WTC11 (cell line): ENCODE measurements at places on chromosomes 2 and 18. TPM values are rescaled to one million over a fixed set of nuclear protein-coding genes. Genes with fewer than 3 reads are reported as not detected.
A peak's percentile ranks its signal among the peaks of the same experiment; 100 is the strongest.

CD8B2 gene
- 0.09 TPM in 1 of 3 replicates, not detected in the others for total RNA-seq

CFAP53 gene
- total RNA-seq: 0.26 to 0.27 TPM (median 0.27 TPM) in 3 replicates

DNA sequence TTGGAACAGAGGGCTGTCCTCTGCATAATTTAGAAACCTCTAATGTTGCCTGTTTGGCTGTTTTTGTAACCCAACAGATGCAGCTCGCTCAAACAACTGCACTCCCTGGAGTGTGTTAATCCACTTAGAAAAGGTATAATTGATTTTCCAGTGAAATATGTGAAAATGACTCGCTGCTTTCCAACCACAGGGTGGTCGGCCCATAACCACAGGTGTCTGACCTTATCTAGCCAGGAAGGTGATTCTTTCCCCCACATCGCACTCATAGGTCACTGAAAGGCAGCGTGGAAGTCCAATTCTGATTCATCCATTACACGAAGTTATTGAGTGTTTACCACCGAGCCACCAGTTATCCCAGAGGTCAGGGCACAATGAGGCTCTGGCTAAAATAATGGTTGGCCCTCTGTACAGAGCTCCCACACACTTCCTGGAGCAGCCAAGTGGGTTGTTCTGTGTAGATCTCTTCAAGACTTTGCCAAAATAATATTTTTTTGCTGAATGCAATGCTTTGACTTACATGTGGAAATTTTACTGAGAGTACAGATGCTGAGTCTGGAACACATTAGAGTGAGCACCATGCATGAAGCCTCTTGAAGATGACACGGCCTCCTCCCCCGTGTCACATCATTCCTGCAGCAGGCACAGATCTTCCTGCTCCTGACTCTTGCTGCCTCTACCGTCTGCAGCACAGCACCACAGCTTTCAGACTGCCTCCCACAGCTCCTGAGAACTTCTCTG lies 396.2 kb downstream of the ZNF516 start:
- no peaks in the 10 kb centered on the region for H3K27me3 ChIP-seq
- H3K4me3 ChIP-seq: no peak overlapping the region
- no peak overlapping the region for H3K27ac ChIP-seq
- no peak for DNase-seq
- H3K4me1 ChIP-seq: peaks cover 8% of the 10 kb centered on the region
- peaks cover 15% of the 10 kb centered on the region for H3K36me3 ChIP-seq

KATNAL2 gene
- total RNA-seq: 9.9 to 12.1 TPM (median 11.7 TPM) in 3 replicates

UGT1A8 gene
- 0.11 to 0.13 TPM in 2 of 3 replicates, not detected in the other for total RNA-seq

CABYR gene
- 12.9 to 19.3 TPM (median 16.1 TPM) in 3 replicates for total RNA-seq

TNS1 gene
- total RNA-seq: 4.2 to 5.4 TPM (median 4.5 TPM) in 3 replicates

DOK6 gene
- 0.48 to 4.1 TPM (median 2.5 TPM) in 3 replicates for total RNA-seq

CCDC102B gene
- total RNA-seq: 3.1 to 5.1 TPM (median 3.2 TPM) in 3 replicates

DNA sequence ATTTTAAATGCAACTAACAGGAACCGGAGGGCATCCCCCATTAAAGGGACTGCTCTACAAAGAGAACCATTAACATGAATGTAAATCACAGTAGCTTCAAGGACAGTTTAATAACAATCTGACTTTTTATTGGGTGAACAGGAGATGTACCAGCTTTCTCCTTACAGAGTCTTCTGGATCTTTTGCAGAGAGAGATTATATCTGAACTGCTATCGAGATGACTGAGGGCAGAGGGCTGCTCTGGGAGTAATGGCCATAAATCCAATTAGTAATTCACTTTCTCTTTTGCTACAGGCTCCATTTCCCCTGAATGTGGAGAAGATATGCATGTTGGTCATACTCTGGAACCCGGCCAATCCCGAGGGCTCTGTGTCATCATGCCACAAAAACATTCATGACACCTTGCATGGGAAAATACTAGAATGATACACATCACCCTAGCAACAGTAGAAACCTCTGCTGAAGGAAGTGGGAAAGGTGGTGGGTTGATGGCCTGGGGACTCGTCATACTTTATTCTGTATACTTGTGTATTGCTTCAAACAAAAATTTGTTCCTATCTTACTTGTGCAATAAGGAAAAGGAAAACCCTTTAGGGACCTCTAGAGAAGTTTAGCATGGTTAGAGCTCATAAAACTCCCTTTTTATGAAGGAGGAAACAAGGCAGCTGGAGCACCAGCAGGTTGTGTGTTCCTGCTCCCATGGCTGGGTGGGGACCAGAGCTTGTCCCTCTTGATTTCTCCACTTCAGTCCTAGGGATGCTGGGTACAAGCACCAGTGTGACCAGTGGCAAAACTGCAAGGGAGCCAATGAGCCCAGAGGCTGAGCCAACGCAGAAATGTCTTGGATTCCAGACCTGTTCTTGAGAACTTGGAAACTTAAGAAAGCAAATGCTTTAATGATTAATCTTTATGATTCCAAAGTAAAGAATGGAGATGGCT lies 26.0 kb downstream of the CTAGE1 start:
- 0 out of 2 replicates have a peak, but pooled peaks cover 5% of the 10 kb centered on the region for H3K4me1 ChIP-seq
- no peaks in the 10 kb centered on the region for H3K27me3 ChIP-seq
- DNase-seq: no peak
- no peak overlapping the region for H3K27ac ChIP-seq

DNA sequence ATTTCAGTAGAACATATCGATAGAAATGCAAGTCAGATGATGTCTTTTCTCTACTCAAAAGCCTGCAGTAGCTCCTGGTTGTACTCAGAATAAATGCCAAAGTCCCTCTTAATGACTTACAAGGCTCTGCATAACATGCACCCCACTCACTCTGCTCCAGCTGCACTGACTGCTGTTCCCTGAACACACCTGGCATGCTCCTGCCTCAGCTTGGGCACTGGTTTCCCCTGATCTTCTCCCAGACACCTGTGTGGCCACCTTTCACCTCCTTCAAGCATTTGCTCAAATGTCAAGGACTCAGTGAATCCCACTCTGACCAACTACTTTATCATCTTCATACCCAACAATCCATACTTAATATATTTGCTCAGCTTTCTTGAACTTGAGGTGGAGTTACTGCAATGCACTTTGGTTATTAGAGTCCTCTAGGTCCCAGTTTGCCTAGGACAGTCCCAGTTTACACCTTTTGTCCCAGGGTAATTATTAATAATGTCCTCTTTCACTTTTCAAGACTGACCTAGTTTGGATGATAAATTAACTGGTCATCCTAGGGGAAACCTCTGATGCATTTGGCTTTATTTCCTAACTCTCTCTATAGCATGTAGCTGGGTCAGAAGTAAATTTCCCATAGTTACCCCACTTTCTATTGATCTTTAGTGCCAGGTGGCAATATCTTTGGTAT lies 44.1 kb downstream of the ACAA2 start:
- no peak overlapping the region for H3K27ac ChIP-seq
- no peak overlapping the region for H3K4me3 ChIP-seq
- peaks cover 10% of the 10 kb centered on the region for H3K4me1 ChIP-seq
- H3K36me3 ChIP-seq: no peaks in the 10 kb centered on the region

RIT2 gene
- total RNA-seq: 0.64 to 1.5 TPM (median 1.4 TPM) in 3 replicates

DSC2 gene
- 27.0 to 29.8 TPM (median 28.3 TPM) in 3 replicates for total RNA-seq

- peak; percentile 85 for DNase-seq
- H3K36me3 ChIP-seq: no peaks in the 10 kb centered on the region
- no peak overlapping the region for H3K4me3 ChIP-seq
- no peaks in the 10 kb centered on the region; the same call in 1 of the 2 replicates for H3K27me3 ChIP-seq
- H3K27ac ChIP-seq: no peak overlapping the region
Measured at GRCh38 chr2:219997341-219997851, 370.0 kb downstream of the SLC4A3 start.

- H3K27ac ChIP-seq: no peak overlapping the region
- H3K4me1 ChIP-seq: no peaks in the 10 kb centered on the region
- DNase-seq: no peak
- no peaks in the 10 kb centered on the region for H3K27me3 ChIP-seq
Measured at GRCh38 chr2:225597911-225598310, 198.4 kb downstream of the NYAP2 start.

DNA sequence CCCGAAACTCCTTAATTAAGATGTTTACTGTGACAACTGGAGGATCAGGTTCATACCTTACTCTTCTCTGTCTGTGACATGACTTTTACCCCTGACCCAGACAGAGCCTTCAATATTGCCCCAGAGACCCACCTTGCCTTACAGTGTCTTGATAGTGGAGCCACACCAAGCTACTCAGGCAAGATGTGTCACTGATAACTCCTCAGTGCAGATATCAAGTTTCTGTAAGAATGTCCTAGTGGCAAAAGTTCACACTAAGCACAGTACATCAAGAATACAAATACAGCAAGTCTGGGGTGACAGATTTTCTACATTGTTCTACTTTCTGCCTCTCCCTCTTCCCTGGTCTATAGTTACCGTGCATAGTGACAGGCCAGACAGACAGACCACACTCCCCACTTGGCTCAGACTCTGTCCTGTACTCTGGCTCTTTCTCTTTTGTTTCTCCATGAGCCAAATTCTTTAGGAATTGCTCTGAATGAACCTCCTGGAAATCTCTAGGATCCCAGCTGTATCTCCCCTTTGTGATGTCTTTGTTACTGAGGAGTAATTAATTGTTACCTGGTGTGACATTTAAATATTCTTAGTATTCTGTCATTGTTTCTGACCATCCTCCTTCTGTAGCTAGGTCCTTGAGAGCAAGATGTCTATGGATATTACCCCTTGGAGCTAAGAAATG lies 24.1 kb upstream of the APOB start:
- H3K27ac ChIP-seq: peak overlapping the region; percentile 52
- no peak for DNase-seq
- H3K36me3 ChIP-seq: no peaks in the 10 kb centered on the region
- H3K4me3 ChIP-seq: no peak overlapping the region
- H3K4me1 ChIP-seq: peaks cover 37% of the 10 kb centered on the region

GRCh38 chr2:1186421-1186820 lies 226.8 kb upstream of the TPO start:
- H3K4me3 ChIP-seq: no peak overlapping the region
- peaks cover 3% of the 10 kb centered on the region for H3K27me3 ChIP-seq
- H3K36me3 ChIP-seq: peaks cover 54% of the 10 kb centered on the region

- no peak overlapping the region for H3K27ac ChIP-seq
- no peaks in the 10 kb centered on the region for H3K36me3 ChIP-seq
- no peak for DNase-seq
- H3K27me3 ChIP-seq: no peaks in the 10 kb centered on the region
- no peak overlapping the region for H3K4me3 ChIP-seq
- H3K4me1 ChIP-seq: peaks cover under 1% of the 10 kb centered on the region
Measured at GRCh38 chr2:55999790-56000189, 76.2 kb upstream of the EFEMP1 start.

GRCh38 chr18:63213331-63213900 lies 106.2 kb downstream of the BCL2 start:
- H3K27ac ChIP-seq: no peak overlapping the region
- H3K4me3 ChIP-seq: no peak overlapping the region
- H3K4me1 ChIP-seq: no peaks in the 10 kb centered on the region
- H3K36me3 ChIP-seq: no peaks in the 10 kb centered on the region
- no peaks in the 10 kb centered on the region for H3K27me3 ChIP-seq
- DNase-seq: no peak

- H3K27ac ChIP-seq: 0 out of 2 replicates have a peak overlapping the region, but pooled peaks have one; percentile 27
- H3K4me3 ChIP-seq: no peak overlapping the region
- H3K4me1 ChIP-seq: peaks cover 52% of the 10 kb centered on the region
Measured at GRCh38 chr18:58578835-58579560, 49.9 kb downstream of the ALPK2 start.

- no peak overlapping the region for H3K4me3 ChIP-seq
- no peak for DNase-seq
- H3K4me1 ChIP-seq: no peaks in the 10 kb centered on the region
- no peak overlapping the region for H3K27ac ChIP-seq
- no peaks in the 10 kb centered on the region; the same call in 1 of the 2 replicates for H3K27me3 ChIP-seq
- H3K36me3 ChIP-seq: no peaks in the 10 kb centered on the region
Measured at GRCh38 chr2:18790509-18791171, 201.3 kb upstream of the NT5C1B start.

- H3K36me3 ChIP-seq: no peaks in the 10 kb centered on the region
- no peak for DNase-seq
- H3K4me3 ChIP-seq: no peak overlapping the region
Measured at GRCh38 chr2:13158466-13158865, 441.7 kb downstream of the TRIB2 start.

GRCh38 chr2:63871864-63872263 lies 30.2 kb downstream of the UGP2 start:
- DNase-seq: no peak
- H3K4me1 ChIP-seq: peaks cover 76% of the 10 kb centered on the region
- peaks cover 86% of the 10 kb centered on the region for H3K36me3 ChIP-seq
- H3K4me3 ChIP-seq: no peak overlapping the region
- no peaks in the 10 kb centered on the region for H3K27me3 ChIP-seq

FBLN7 gene
- 0.55 to 0.96 TPM (median 0.80 TPM) in 3 replicates for total RNA-seq

NDC80 gene
- 36.6 to 43.0 TPM (median 36.9 TPM) in 3 replicates for total RNA-seq

- no peak overlapping the region for H3K27ac ChIP-seq
- DNase-seq: no peak
- H3K27me3 ChIP-seq: no peaks in the 10 kb centered on the region
- H3K36me3 ChIP-seq: peaks cover 8% of the 10 kb centered on the region
Measured at GRCh38 chr2:7127156-7127555, 209.9 kb downstream of the RNF144A start.

MYL1 gene
- total RNA-seq: not detected in 3 replicates

DNA sequence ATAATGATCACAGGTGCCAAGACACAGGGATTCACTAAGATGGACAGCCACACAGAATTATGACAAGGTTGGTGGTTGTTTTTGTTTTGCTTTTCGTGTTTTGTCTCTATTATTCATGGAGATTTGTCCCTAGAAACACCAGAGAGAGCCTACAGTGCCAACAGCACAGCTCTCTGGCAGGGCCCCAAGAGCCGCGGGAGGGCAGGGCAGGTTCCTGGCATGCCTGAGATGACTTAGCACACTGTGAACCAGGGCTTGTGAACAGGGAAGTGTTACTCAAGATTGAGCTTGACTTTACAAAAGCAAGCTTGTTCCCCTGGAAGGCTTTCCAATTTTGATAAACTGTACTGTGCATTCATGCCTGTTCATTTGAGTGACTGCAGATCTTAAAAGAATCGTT lies 437.4 kb upstream of the SALL3 start:
- H3K4me3 ChIP-seq: no peak overlapping the region
- H3K27ac ChIP-seq: no peak overlapping the region
- peaks cover 38% of the 10 kb centered on the region for H3K36me3 ChIP-seq
- no peak for DNase-seq
- peaks cover 5% of the 10 kb centered on the region for H3K27me3 ChIP-seq

GRCh38 chr2:226483745-226484619 lies 315.6 kb downstream of the IRS1 start:
- H3K4me1 ChIP-seq: peaks cover 52% of the 10 kb centered on the region
- H3K27me3 ChIP-seq: no peaks in the 10 kb centered on the region
- DNase-seq: peak; percentile 32
- peak overlapping the region; percentile 97 for H3K27ac ChIP-seq
- H3K4me3 ChIP-seq: peak overlapping the region; percentile 50
- peaks cover under 1% of the 10 kb centered on the region; the same call in 1 of the 2 replicates for H3K36me3 ChIP-seq
